ENCODE measurements at places on chromosomes 3 and 15.

- peak; percentile 71 for DNase-seq
Observed at GRCh38 chr15:82952158-82953081, at the start of gene HOMER2. Gene HOMER2, minus strand, starts transcription at chr15:82952720. Its CDS starts 185 bp downstream, at chr15:82952535.

DNA sequence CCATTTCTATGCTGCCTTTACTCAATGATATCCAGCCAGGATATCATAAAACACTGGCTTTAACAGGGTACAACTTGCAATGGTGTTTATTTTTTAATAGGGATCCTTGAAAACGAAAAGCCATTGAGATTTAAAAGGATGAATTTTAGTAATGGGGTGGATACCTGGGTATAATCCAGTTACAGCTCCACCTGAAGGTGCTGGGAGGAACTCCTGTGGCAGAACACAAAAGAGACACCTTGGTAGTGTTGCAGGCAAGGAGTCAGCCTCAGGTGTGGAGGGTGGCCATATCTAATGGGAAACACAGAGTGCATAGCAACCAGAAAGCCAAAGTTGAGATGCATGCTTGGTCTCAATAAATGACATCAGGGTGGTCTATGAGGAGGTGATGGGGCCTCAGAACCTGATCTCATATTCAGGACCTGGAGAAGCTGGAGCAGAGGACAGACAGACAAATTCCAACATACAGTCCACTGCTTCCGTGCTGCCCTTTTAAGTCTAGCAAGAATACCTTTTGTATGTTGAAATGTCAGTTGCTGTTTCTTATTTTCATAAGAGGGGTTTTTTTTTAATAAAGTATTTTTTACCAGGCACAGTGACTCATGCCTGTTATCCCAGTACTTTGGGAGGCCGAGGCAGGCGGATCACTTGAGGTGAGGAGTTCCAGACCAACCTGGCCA is 12.0 kb upstream of the PAQR9 start:
- DNase-seq = no peak

- DNase-seq = no peak
Observed at GRCh38 chr3:97689962-97690361, 74.6 kb upstream of the ARL6 start.

- no peak for DNase-seq
Observed at GRCh38 chr3:94293793-94294195, 230.9 kb downstream of the NSUN3 start.

GRCh38 chr3:50474717-50475116 is 28.7 kb downstream of the CACNA2D2 start:
- no peak for DNase-seq

- DNase-seq = no peak
Observed at GRCh38 chr3:151011427-151011826, 38.9 kb upstream of the CLRN1 start.

DNA sequence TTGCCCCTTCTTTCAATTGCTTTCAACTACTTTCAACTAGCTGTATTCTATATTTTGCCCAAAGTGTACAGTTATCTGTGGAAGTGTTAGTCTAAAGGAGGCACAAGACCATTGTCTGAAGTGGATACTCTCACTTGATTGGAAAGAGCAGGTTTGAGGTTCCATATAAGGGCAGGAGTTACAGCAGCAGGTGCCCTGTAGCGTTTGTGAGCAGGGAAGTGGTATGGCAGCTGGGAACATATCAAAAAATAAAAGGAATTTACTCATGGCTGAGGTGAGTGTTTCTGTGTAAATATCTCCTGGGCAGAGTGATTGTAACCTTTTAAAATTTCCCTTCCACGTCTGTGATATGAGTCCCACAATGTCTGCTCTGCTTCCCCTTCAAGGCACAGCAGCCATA is 38.5 kb upstream of the DNAJC13 start:
- DNase-seq = no peak

DNA sequence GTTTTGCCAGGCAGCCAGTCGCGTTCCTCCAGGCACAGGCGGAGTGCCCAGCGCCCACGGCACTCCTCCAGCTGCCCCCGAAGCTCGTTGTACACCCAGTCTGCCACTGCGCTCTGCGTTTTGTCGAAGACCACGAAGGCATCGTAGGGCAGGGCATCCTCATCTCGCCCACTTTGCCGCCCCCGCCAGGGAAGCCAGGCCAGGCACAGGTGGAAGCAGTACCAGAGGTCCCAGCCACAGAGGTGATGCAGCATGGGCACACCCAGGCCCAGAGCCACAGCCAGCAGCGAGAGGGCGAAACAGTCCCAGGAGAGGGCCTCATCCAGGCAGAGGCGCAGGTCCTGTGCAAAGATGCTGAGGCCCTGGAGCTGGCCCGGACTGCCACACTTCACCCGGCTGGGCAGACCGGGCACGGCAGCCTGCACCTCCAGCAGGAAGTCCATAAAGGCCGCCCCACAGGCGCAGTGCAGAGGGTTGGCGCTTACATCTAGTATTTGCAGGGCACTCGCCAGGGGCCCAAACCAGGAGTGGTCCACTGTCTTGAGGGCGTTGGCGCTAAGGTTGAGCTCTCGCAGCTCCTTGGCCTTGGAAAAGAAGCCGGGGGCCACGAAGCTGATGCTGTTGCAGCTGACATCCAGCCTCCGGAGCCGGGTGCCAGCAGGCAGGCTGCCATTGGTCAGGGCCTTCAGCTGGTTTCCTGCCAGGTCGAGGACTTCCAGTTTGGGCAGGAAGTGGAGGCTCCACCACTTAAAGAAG is 3.7 kb downstream of the TLR9 start:
- DNase-seq = no peak
